NCI-H1105 treated with DMSO at 0.1 percent for 48 hours (cell line): ENCODE measurements at places on chromosomes 5 and 9.

- DNase-seq = no peak
Observed at GRCh38 chr5:174843263-174844250, 119.2 kb downstream of the MSX2 start.

GRCh38 chr5:83085106-83085505 is 7.8 kb downstream of the XRCC4 start:
- DNase-seq = peak; percentile 9

DNA sequence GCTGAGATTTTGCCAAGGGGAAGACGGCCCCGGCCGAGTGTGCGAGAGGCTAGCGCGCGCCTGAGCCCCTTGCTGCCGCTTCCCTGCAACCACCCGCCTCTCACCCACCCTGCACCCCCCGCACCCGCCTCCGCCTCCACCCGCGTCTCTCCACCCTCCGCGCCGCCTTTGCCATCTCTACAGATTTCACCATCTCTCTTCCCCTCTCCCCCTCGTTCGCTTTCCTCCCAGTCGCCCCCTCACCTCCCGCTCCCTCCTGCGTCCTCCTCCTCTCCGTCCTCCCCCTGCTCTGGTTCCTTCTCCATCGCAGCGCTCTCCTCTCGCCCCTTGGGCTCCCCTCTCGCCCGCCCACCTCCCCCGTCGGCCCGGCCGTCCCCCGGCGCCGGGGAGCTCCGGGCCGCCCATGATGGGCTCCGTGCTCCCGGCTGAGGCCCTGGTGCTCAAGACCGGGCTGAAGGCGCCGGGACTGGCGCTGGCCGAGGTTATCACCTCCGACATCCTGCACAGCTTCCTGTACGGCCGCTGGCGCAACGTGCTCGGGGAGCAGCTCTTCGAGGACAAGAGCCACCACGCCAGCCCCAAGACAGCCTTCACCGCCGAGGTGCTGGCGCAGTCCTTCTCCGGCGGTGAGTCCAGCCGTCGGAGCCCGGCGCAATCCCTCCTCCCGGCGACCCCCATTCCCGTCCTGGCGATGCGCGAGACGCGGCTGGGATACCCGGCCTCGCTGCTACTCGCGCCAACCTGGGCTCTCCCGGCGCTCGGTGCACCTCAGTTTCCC is at the start of gene PRDM12:
Gene PRDM12, plus strand, starts transcription at position 344 of the 778 bp plus-strand sequence. Its CDS starts 60 bp downstream, at position 404.
- no peak for DNase-seq

DNA sequence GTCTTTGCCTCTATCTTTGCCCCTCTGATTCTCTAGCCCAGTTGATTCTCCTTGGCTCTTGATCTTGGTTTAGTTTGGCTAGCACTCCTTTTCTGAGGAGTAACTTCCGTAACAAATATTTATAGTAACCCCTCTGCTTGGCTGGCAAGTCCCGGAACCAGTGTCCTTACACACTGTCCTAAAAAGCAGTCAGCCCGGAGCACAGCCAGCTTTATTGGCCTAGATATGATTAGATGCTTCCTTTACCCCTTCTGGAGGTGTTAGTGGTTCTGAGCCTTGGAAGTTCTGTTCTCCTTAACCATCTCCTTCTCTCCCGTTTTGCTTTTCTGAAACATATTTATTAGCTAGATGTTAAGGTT is 17.0 kb upstream of the MSMP start:
- no peak for DNase-seq

GRCh38 chr9:99479929-99480328 is 257.8 kb downstream of the SEC61B start:
- DNase-seq = no peak

- no peak for DNase-seq
Observed at GRCh38 chr5:63794979-63795378, 167.3 kb downstream of the HTR1A start.

DNA sequence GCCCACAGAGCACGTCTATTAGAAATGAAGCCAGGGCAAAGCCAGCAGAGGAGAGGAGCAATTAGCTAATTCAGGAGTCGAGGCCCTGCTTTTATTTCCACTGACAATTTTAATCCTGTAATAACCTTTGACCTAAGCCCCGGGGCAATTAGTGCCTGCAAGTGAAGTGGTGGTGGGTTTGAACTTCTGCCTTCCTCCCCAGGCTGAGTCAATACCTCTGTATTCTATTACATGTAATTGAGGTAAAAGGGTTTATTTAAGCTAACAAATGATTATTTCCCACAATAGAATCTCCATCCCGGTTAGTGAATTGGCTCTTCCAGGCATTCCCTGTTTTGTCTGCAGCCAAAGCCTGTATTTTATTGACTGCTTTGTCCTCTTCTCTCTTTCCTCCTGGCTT is 49.9 kb downstream of the FGF18 start:
- DNase-seq = peak; percentile 76

DNA sequence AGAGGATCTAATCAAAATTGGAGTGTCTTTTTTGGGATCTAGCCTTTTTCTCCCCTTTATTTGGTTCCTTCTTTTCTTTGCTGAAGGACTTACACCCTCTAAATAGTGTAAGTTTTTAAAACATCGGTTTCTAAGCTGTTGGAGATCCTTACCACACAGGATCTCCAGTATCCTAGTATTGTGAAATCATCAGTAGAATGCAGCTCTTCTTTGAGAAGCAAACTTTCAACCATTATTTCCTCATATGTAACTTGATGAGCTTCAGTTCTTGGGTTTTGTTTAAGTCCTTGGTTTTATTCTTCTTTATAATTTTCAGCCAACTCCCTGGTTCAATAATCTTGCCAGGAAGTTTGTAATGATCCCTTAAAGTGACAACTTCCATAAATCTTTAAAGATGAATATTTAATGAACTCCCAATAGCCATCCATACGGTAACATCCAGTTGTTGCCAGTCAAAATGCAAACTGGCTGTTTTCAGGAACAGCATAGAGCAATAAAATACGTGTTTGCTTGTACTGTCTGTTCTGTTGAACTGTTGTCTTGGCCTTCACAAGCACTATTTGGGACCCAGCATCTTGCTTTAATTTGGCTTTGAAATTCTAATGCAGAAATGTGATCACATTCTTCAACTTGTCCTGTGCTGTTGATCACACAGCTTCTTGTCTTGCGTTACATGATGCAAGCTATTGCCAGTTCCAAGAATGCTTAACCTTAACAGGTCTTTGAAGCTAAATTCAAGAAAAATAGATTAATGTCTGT is 34.8 kb upstream of the TTC23L start:
- no peak for DNase-seq

DNA sequence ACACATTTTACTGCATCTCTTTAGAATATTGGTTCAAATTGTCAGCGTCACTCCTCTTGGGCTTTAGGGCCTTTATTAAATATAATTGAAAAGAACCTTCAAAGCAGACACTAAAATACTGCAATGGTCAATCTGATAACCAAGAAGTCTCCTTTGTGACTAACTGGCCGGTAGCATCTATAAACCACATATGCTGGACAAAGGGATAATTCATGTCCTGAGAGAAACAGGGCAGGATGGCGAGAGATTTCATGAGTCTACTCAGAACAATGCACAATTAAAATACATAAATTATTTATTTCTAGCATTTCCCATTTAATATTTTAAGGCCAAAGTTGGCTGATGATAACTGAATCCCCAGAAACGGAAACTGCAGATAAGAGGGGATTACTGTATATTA is 1083.4 kb upstream of the CDH18 start:
- no peak for DNase-seq

- no peak for DNase-seq
Observed at GRCh38 chr5:78280261-78280660, 14.2 kb downstream of the AP3B1 start.

GRCh38 chr5:59763541-59763940 is 130.0 kb downstream of the PDE4D start:
- no peak for DNase-seq

DNA sequence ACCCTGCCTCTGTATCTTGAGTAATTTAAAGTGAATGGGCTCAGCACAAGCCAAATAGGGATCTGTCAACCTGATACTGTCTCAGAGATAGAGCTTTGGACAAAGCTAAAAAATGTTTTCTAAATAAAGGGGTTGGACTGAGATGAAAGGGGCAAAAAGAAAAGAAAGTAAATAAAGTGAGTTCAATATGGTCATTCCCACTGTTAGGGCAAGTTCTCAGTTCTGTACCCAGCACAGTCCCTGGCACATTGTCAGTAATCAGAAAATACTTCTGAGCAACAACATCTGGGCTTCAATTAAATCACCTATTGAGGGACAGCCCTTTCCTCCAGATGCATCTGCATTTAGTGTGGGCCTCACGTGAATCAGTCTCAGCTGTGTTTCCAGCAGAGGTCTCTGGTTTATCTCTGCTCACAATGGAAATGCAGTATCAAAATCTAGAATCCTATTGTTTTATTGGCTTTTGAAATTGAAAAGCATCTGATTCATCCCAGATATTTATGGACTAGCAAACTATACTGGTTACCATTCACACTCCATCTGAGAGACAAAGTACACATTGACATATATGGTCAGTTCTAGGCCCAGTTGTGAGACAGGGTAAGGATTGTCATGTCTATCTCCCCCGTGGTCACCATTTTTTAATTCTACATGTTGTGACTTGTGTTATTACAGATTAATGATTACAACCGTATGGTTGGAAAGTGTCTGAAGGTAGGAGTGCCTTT is 35.6 kb downstream of the ZNF474 start:
- DNase-seq = no peak

DNA sequence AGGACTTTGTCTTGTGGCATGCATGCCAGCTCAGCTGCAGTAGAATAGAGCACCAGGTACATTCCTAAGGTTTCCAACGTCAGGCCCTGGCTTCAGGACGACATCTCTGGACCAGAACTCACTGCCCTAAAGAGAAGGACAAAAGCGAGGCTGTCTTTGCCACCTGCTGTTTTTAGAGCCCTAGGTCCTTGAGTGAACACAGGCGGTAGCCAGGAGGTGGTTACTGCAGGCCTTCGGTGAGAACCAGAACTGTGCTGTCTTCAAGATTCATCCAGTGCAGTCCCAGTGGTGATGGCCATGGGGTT is 288.9 kb upstream of the CDH18 start:
- no peak for DNase-seq
